NCI-H2081 (cell line): ENCODE measurements at places on chromosomes 1 and 21.

GRCh38 chr1:56978819-56979218 is 13.0 kb upstream of the C8B start:
- DNase-seq: no peak

DNA sequence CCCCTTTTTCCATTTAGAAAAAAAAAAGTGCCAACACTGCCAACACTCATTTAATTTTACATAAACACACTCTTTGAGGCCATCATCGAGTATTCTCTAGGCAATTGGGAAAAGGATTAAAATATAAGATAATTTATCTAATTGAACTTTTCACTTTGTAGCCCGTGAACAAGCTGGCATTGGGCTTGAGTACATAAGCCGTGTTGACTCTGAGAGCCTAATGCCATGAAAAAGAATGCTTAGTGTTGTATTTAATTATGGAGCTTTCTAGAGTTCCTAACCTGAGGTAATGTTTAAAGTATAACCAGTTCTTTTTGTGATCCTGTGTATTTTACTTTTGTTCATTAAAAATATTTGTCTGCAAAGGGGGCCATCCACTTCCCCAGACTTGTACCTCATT is 193.8 kb downstream of the LYPLAL1 start:
- peak; percentile 61 for DNase-seq

DNA sequence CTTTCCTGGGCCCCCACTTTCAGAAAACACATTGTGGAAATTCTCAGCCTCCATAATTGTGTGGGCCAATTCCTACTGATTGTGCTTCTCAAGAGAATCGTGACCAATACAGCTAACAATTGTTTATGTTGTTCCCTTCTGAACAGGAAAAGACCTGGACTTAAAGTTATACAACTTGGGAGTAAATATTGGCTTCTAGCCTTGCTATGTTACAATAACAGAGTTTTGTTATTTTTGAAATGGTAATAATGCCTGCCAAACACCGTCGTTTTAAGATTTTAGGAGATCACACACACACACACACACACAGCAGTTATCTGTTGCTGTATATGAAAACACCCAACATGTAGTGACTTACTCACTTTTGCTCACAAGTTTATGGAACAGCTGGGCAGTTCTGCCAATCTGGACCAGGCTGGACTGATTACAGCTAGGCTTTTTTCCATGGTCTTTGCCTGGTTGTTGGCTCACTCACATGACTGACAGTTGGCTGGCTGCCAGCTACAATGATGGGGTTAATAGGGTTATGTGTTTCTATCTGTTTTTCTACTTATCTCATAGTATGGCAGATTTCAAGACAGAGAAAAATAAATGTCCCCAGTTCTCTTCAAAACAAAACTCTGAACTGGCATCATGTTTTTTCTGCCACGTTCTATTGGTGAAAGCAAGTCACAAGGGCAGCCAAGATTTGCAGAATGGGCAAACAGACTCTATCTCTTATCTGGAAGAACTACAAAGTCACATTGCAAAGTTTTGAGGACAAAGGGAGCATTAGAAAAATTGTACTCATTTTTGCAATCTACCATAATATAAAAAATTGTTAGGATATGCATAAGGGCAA is 447.5 kb downstream of the NEGR1 start:
- no peak for DNase-seq

GRCh38 chr21:43362321-43362791 is 64.6 kb downstream of the SIK1 start:
- no peak for DNase-seq

DNA sequence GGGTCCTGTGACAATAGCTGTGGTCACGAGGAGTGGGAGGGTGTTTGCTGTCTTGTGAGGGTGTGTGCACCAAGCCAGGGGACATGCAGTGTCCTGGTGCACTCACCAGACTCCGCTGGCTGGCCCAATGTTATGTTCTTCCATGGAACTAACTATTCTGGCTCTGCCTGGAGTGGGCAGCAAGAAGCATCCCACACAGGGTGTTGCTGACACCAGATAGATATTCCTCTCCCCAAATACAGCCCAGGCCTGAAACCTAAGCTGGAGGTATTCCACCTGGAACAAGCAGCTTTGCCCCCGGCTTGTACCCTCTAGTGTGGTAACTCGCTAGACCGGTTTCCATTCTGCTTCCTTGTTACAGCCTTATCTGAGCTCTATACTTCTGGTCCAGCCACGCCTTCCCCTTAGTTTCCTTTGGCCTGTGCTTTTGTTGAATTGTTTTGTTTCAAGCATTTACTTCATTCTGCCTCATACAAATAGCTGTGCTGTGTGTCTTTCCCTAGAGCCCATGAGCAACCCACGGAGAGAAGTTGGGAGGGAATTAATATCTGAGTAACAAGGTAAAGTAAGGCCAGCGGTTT is 14.7 kb upstream of the LY9 start:
- DNase-seq: no peak

GRCh38 chr1:245375789-245376460 is 221.1 kb downstream of the KIF26B start:
- no peak for DNase-seq

DNA sequence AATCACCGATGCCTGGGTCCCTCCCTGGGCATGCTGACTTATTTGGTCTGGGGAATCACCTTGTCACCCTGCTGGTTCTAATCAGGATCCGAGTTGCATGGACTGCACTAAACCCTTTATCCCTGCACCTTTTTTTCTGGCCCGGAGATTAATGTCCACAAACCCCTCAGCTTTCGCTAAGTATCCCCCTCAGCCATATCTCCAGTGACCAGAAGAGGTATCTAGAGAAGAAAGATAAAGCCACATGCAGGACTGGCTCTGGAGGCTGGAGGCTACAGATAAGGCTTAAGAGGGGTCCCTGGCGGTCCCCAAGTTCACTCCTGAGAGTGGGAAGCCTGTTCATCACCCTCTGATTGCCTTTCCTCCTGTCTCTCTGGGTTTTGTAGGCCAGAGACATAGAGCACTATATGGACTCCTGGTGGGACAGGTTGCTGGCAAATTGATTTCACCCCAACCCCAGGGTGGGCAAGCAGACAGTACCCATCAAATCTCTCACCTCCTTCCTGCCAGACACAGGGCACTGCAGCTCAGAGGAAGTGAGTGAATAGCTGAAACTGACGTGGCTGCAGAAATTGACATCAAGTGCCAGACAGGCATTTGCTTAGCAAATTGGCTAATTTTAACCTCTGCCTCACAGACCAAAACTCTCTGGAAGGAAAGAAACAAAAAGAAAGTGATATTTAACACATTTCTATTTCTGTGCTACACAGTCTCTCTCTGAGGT is 38.8 kb downstream of the HMGB4 start:
- no peak for DNase-seq

DNA sequence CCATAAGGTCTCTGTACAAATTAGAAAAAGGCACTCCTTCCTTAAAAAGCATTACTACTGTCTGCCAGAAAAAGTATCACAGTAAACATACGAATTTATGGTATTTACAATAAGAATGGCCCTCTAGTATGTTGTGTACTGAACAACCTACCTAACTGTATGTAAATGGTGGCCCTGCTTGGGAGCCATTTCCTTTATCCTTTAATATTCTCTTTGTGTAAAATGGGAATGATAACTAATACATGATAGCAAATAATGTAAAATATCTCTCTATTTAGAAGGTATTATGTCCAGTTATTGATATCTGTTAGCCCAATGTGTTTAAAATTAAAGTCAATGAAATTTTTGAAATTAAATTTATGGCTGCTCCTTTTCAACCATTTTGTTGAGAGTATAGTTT is 5.2 kb downstream of the DR1 start:
- DNase-seq: no peak

DNA sequence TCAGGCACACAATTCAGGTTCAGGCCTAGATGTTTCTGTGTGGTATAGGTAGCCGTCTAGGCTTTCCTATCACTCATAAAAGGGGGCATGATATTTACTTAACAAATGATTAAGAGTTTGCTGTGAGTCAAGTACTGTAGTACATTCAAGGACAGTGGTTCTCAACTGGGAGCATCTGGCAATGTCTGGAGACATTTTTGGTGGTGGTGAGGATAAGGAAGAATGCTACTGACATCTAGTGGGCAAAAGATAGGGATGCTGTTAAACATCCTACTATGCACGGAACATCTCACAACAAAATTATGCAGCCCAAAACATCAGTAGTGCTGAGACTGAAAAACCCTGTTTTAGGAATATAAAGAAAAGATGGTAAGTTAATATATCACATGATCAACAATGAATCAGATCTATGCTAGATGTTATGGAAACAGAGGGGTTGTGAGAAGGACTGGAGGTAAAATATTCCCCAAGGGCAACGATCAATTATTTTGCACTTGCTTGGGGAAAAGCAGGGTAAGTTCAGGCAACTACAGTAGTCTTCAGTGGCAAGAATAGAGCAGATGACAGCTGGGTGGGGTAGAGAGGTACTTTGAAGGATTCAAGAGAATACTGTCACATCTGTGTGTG is 4.9 kb downstream of the DNTTIP2 start:
- no peak for DNase-seq

GRCh38 chr1:159959451-159959850 is 5.4 kb upstream of the SLAMF9 start:
- DNase-seq: no peak

- DNase-seq: no peak
These were observed 23.2 kb upstream of the CNIH3 start for GRCh38 chr1:224592636-224593582.

DNA sequence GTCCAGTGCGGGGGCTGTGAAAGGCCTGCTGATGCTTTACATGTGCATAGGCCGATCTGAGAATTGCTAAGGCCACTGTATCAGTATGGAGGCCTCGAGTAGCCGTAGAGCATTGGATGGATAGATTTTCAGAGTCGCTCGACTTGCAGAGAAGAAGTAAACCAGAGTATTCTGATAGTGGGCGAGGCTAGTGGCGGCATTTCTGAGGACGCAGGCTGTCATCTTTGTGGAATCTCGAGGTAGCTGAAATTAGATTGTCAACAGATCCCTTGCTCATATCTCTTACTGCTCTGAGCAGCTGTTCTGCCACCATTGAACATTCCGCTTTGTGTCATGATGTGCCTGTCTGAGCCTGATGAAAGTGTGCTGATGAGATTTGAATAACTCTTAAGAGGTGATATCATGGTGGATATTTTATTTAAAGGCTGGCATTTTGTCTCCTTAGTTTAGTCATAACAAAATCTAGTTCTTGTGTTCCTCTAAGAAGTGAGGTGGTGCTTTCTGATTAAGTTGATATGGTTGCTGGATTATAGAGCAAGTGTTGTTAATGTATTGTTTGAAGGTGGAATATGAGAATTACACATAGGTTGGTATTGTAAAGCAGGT is 1.5 kb downstream of the KIF1B start:
- DNase-seq: peak; percentile 62

DNA sequence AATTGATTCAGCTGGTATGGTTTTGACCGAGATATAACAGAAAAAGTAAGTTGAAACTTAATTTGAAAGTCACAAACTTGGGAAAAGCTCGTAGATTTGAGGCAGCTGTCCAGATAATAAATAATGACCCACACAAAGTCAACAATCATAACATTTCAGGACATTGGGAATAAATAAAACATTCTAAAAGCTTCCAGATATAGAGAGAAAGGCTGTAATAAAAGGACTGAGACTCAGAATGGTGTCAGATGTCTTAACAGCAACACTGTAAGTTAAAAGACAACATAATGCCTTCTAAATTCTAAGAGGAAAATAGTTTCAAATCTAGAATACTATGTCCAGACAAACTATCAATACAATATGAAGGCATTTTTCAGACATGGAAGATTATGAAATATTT is 163.3 kb downstream of the CDC42BPA start:
- no peak for DNase-seq

DNA sequence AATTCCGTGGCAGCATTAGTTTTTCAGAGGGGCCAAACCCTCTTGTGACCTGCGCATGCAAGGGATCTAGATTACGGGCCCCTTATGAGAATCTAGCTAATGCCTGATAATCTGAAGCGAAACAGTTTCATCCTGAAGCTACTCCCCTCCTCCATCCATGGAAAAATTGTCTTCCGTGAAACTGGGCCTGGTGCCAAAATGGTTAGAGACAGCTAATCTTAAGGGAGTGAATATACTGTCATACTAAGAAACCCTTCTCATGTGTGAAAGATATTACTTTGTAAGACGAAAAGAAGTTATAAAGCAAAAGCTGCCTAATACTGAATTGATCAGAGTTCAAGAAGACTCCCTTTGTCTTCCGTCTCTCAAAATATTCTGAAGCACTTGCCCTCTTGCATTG is 166.3 kb downstream of the DUSP10 start:
- DNase-seq: no peak

GRCh38 chr21:38136201-38136600 is 120.6 kb upstream of the KCNJ15 start:
- no peak for DNase-seq

DNA sequence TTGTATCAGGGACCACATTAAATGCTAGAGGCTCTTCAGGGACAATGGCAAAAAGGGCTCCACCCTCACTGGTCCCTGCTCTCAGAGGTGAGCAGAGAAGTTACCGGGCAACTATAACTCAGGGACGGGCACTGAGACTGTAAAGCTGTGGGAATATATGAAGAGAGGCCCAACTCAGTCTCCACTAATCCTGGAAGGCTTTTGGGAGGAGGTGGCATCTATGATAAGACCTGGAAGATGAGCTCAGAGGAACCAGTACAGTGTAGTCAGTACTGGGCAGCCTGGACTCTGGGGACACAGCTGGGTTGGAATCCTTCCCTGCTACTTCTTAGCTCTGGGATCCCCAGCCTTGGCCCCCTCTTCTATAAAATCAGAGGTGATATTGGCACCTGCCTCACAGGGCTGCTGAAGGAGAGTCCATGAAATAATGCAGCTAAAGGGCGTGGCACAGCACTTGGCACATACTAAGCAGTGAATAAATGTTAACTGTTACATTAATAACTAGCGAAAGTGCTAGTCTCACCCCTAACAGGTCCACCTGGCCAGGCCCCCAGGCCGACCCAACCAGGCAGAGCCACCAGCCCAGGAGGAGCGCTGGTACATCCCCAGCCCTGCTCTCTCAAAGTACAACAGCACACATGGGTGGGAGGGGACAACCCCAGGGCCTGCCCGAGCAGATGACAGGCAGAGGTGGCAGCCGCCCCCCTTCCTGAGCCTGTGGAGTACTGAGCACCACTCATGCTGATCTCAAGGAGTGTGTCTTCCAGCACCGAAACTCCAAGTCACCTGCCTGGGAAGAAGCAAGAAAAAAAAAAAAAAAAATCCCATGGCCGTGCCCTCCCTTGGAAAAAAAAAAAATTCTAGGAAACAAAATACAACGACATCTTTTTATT is 62.7 kb downstream of the CASZ1 start:
- DNase-seq: peak; percentile 12

DNA sequence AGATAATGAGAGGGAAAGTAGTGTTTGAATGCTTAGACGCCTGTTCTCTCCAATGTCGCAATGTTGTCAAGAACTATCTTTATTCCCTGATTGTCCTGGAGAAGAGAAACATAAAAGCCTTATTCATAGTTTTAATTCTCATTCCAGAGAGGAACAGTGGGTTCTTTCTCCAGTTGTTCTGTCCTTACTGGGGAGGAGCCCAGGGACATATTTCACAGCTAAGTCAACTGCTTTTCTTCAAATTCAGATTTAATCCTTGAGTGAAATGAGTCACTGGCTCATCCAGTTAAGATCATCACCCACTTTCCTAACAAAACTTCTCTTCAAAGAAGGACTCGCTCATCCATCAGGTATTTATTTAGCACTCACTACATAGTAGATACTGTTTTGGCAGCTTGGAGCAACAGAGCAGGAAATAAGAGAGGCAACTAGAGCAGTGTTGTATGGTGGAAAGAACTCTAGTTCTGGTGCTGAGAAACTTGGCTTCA is 365.7 kb upstream of the USP24 start:
- DNase-seq: no peak
